Pulmonary artery endothelial cell (primary cell): ENCODE measurements at places on chromosomes 12 and 14. TPM values are rescaled to one million over a fixed set of nuclear protein-coding genes. Genes with fewer than 3 reads are reported as not detected.

LRRC10 gene
- not detected in 2 replicates for total RNA-seq

A2M gene
- total RNA-seq = 0.63 and 1.4 TPM in 2 replicates

TCTN2 gene
- 7.9 and 8.2 TPM in 2 replicates for total RNA-seq

TEX22 gene
- total RNA-seq = 0.13 and 0.14 TPM in 2 replicates

FITM1 gene
- 0.13 TPM in 1 of 2 replicates, not detected in the other for total RNA-seq

IFNG-AS1 gene
- total RNA-seq = not detected in 2 replicates

CMA1 gene
- not detected in 2 replicates for total RNA-seq

PRIMA1 gene
- total RNA-seq = not detected in 2 replicates

LRRIQ1 gene
- total RNA-seq = 0.28 and 0.40 TPM in 2 replicates

DHRS2 gene
- total RNA-seq = 0.07 and 0.21 TPM in 2 replicates

APOF gene
- not detected in 2 replicates for total RNA-seq

SLC16A7 gene
- total RNA-seq = 10.7 and 12.4 TPM in 2 replicates
